ENCODE measurements at places on chromosomes 5 and 9. TPM values are rescaled to one million over a fixed set of nuclear protein-coding genes. Genes with fewer than 3 reads are reported as not detected.

GRCh38 chr5:171412186-171412585 lies 7.3 kb upstream of the FGF18 start:
- DNase-seq: no peak

GRCh38 chr9:90724112-90724511 lies 77.5 kb upstream of the SYK start:
- DNase-seq: no peak

The NR5A1 gene
- total RNA-seq: 0.35 TPM

- DNase-seq: no peak
Observed at GRCh38 chr5:151676719-151677118, 10.0 kb downstream of the SPARC start.

The KIF24 gene
- total RNA-seq: 12.3 TPM

The PCDHGB3 gene
- 0.71 TPM for total RNA-seq

- DNase-seq: no peak
Observed at GRCh38 chr9:109115931-109116526, 3.7 kb downstream of the TMEM245 start.

The MYOT gene
- not detected for total RNA-seq

Measured in neural crest cell (in vitro differentiated cells).